ENCODE measurements at places on chromosomes 1 and 21.

- no peak for DNase-seq
These were observed 15.6 kb upstream of the THEM4 start for GRCh38 chr1:151924691-151925587.

GRCh38 chr1:85133565-85134159 lies 67.2 kb downstream of the SYDE2 start:
- DNase-seq = no peak

DNA sequence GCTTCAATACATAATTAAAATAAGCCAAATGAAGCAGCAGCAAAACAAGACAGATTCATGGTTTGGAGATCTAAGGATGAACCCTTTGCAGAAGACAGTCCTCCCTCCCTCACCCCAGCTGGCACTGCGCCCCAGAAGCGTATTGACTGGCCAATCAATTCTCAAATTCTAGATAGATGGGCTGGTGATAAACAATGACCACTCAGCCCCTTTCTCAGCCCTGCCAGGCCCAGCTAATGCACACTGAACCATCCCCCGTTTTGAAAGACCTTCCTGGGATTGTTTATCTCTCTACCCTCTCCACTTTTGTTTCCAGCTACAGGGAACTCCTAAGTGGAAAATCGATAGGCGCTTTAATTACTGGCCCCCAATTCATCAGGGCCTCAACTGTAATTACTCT lies 29.0 kb downstream of the TNR start:
- DNase-seq = no peak

DNA sequence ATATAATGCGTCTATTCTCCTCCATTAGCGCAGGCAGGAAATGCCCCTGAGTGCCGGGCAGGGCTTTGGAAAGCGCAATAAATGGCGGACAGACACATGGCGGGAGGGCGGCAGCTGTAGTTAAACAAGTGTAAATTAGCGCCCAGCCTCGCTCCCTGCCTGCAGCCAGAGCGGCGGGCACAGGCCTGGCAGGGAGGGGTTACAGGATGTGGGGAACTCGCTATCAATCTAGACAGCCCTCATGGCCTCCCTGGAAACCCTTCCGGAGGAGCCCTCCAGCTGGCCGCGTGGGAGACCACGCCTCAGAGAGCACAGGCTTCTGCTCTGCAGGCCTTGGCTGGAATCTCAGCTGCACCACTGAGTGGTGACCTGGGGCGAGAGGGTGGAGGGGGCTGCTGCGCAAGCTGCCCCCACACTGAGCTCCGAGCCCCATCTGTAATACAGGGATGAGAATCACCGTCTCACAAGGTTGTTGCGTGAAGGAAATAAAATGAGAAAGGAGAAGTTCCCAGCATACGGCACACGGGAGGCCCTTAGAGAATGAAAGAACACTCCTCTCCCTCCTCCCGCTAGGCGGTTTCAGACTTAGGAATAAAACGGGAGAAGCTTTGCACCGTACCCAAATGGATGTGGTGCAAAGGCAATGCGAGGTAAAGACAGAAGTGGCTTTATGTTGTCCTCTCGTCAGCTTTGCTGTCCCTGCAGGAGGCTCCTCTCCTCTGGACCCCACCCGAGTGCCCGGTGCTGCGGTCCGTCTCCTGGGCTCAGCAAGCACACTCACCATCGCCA lies 167.2 kb upstream of the POU3F1 start:
- DNase-seq = no peak

GRCh38 chr1:77545970-77546369 lies 136.5 kb downstream of the ZZZ3 start:
- peak; percentile 41 for DNase-seq

DNA sequence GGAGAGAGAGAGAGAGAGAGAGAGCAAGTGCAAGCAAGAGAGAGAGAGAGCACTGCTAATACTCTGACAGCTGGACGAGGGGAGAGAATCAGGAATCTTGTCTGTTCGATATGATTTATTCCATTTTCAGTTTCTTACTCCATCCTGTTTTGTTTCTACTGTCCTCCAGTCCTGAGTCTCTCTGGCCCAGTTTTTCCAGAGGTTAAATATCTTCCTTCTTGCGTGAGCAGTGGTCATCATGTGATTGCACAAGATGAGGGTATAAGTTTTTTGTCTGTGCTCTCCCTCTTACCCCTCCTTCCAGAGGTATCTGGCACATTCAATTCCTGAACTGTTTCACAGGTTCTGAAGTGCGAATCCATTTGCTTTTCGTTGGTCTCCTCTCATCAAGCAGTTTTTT lies 16.8 kb downstream of the UBE2U start:
- no peak for DNase-seq

- DNase-seq = no peak
These were observed 47.1 kb upstream of the ETS2 start for GRCh38 chr21:38758501-38759214.

DNA sequence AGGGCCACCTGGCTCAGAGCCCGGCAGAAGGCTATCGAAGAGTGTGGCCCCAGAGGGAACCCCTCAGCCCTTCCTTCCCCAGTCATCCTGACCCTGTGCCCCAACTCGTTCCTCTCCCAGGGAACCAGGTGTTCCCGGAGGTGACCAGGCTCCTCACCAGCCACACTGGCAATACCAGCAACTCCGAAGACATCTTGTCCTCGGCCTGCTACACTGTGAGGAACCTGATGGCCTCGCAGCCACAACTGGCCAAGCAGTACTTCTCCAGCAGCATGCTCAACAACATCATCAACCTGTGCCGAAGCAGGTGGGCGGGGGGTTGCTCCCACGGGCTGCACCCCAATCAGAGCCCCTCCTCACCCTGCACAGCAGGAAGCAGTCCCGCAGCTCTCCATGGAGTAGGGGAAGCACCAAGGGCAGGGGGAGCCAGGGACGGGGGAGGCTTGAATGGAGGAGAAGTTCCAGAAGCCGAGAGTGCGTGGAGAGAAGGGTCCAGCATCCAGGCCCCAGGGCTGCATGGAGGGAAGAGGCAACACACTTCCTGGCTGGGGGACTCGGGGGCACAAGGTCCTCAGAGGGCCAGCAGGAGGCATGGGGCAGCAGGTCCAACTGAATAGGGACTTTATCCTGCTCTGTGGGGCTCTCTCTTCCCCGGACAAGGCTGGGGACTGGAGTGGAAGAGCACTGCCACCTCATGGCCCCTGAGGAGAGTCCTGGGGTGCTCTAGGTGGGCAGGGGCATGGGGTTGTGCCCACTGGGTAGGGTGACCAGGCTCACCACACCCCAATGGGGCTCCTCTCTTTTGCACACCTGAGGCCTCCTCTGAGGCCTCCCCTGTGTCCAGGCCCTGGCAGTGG lies 41.7 kb downstream of the PKP1 start:
- no peak for DNase-seq

DNA sequence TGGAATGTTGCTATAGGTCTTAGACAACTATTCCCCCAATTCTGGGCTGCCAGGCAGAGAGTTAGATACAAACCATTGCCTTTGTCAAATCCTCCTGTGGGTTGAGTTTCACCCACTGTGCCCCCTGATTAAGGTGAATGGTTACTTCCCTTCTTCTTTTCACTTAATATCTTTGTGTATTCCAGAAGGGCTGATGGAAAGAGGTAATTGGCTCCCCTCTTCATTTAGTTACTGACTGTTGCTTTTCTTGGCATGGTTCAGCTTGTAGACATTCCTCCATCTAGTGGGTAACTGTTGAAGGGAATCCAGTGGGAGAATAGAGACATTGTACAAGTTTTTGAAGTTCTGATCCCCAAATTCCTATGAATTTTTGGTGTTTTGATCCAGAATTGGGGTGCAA lies 43.8 kb upstream of the MACF1 start:
- peak; percentile 41 for DNase-seq

Data from GM03348 (cell line).